ENCODE measurements at places on chromosomes 13 and 19.

DNA sequence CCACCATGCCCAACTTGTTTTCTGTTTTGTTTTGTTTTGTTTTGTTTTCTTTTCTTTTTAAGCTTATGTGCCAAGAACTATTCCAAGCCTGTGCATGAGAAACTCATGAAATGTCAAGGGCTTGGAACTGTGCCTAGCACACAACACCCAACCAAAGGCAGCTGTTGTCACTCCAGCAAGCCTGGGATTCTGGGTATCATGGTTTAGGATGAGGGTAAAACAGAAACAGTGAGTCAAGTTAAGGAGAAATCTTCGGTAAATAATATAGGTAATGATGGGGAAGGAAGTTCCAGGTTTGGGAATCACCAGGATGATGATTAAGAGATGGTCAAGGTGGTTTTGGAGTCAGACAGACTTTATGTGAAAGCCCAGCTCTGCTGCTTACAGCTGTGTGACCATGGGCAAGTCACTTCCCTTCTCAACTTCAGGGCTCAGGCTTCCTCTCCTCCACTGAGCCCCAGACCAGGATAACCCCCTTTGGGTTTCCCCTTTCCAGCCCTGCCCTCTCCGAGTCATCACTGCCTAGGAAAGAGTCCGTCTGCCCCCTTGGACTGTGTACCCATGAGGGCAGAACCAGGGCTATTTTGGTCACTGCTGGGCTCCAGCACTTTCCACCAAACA is 5.0 kb downstream of the PVR start:
- no peak for DNase-seq
- no peaks in the 10 kb centered on the region for H3K4me1 ChIP-seq
- no peak overlapping the region for H3K27ac ChIP-seq
- peaks cover 5% of the 10 kb centered on the region for H3K36me3 ChIP-seq

- H3K4me3 ChIP-seq: peak within 1 kb of the TSS; percentile 89
- H3K4me1 ChIP-seq: peaks cover 33% of the 10 kb centered on the region
- peaks cover 14% of the 10 kb centered on the region for H3K36me3 ChIP-seq
- peak; percentile 71 for DNase-seq
- H3K27ac ChIP-seq: peak within 1 kb of the TSS; percentile 83
Measured at GRCh38 chr19:35248310-35249145, at the start of gene LSR. Gene LSR (plus strand): TSS chr19:35249002. CDS start chr19:35249023, 21 bp downstream.

DNA sequence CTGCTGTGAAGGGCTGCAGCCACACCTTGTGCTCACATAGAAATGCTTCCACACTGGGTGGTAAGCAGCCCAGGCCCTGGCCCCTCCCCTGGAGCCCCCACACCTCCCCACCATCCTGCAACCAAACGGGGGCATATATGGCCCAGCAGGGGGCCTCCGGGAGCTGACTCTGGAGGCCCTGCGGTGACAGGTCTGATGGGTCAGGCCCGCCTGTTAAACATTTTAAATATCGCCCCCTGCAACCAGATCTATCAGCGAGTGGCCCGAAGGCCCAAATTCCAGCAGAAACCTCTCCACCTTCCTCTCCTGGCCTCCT is 48.0 kb upstream of the KATNAL1 start:
- no peak overlapping the region for H3K4me3 ChIP-seq
- H3K27ac ChIP-seq: peak overlapping the region; percentile 60
- peak; percentile 58 for DNase-seq
- H3K4me1 ChIP-seq: peaks cover 15% of the 10 kb centered on the region

GRCh38 chr19:30566681-30567420 is 194.7 kb downstream of the ZNF536 start:
- no peak for DNase-seq
- no peaks in the 10 kb centered on the region for H3K27me3 ChIP-seq
- no peak overlapping the region for H3K27ac ChIP-seq
- no peak overlapping the region for H3K4me3 ChIP-seq
- H3K36me3 ChIP-seq: no peaks in the 10 kb centered on the region

- no peak overlapping the region for H3K4me3 ChIP-seq
- H3K36me3 ChIP-seq: peaks cover 23% of the 10 kb centered on the region
- no peak for DNase-seq
- H3K27ac ChIP-seq: no peak overlapping the region
- peaks cover 15% of the 10 kb centered on the region for H3K4me1 ChIP-seq
- H3K27me3 ChIP-seq: no peaks in the 10 kb centered on the region
Measured at GRCh38 chr19:6263735-6264444, 15.9 kb downstream of the MLLT1 start.

GRCh38 chr13:73061473-73061872 is 2.7 kb downstream of the KLF5 start:
- no peak for DNase-seq
- peaks cover 32% of the 10 kb centered on the region for H3K27me3 ChIP-seq
- peaks cover 21% of the 10 kb centered on the region for H3K4me1 ChIP-seq
- H3K36me3 ChIP-seq: no peaks in the 10 kb centered on the region
- no peak overlapping the region for H3K4me3 ChIP-seq
- no peak overlapping the region for H3K27ac ChIP-seq

DNA sequence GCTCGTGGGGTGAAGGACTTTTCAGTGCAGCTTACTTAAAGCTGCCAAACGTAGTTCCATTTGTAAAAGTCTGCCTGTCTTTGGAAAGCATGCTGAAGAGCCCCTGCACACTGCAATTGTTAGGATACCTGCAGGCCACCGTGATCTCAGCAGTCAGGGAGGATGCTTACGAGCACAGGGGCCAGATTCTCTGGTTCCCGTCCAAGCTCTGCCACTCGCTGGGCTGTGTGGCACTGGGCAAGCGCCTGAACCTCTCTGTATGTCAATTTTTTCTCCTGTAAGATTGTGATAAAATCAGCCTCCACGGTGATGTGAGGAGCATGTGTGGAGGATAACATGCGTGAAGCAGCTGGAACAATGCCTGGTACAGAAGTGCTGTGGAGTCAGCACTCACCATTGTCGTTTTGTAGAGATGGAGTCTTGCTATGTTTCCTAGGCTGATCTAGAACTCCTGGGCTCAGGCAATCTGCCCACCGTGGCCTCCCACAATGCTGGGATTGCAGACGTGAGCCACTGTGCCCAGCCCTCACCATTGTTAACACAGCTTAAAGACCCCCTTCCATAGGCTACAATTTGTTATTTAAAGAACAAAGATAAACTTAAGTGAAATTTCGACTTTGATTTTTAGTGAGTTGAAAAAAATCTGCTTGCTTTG is 3.5 kb downstream of the ADPRHL1 start:
- no peak for DNase-seq
- H3K4me1 ChIP-seq: no peaks in the 10 kb centered on the region
- peak overlapping the region; percentile 69 for H3K27ac ChIP-seq
- peak overlapping the region; percentile 75 for H3K4me3 ChIP-seq

DNA sequence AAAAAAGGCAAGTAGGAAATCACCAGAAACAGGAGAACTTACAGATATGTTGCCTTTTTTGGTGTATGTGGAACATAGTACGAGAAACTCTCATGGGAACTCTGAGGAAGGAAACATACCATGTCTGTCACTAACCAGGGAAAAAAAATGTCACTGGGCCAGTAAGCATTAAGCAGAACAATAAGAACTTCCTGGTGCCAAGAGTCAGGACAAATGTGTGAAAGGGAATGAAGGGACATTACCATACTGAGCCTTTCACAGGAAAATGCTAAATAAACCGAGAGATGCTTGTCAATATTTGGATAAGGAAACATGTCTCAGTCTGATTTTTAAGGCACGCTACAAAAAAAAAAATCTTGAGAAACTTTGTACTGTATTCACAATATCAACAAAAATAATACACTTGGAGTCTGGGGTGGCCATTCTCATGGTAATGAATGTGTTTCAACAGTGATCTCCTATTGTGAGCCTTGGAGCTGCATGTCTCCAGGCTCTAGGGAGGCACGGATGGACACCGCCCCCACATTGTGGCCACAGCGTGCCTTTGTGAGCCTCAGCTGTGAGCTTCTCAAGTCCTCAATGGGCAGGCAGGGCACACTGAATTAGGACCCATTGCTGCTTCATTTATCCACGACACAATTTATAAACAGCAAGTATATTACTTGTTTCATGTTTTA is 113.0 kb upstream of the ARGLU1 start:
- peaks cover 2% of the 10 kb centered on the region for H3K27me3 ChIP-seq
- no peak overlapping the region for H3K27ac ChIP-seq
- no peaks in the 10 kb centered on the region for H3K36me3 ChIP-seq
- no peak for DNase-seq
- no peak overlapping the region for H3K4me3 ChIP-seq

DNA sequence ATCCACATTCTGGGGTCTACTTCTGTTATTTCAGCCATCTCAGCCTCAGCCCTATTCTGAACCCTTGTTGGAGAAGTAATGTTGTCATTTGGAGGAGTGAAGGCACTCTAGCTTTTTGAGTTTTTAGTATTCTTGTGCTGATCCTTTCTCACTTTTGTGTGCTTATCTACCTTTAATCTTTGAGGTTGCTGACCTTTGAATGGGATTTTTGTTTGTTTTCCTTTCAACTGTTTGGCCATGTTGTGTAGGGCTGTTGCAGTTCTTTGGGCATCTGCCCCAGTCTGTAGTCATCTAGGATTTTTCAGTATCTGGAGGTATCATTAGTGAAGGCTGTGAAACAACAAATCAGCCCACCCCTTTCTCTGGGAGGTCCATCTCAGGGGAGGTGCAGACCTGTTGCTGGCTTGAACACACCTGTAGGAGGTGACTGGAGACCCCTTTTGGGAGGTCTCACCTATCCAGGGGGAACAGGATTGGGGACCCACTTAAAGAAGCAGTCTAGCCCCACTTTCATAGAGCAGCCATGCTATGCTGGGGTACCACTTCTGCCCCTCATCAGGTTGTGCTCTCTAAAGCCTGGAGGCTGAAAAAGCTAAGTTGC is 1391.4 kb downstream of the UQCRFS1 start:
- peaks cover 31% of the 10 kb centered on the region for H3K36me3 ChIP-seq
- no peak for DNase-seq
- H3K27ac ChIP-seq: no peak overlapping the region
- no peaks in the 10 kb centered on the region for H3K4me1 ChIP-seq
- H3K27me3 ChIP-seq: no peaks in the 10 kb centered on the region
- H3K4me3 ChIP-seq: no peak overlapping the region

DNA sequence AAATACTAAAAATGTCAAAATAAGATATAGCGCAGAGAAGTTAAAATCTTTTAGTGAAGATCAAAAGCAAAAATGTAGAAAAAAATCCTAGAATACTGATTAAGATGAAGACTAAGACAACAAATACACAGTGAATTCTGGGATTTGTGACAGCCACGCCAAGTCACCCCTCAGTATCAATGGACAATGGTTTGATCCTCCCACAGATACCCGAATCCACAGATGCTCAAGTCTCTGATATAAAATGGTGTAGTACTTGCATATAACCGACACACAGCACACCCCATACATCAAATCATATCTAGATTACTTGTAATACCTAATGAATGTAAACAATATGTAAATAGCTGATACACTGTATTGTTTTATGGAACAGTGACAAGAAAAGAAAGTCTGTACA is 5.9 kb downstream of the MIPEP start:
- H3K27me3 ChIP-seq: no peaks in the 10 kb centered on the region
- peaks cover 23% of the 10 kb centered on the region for H3K36me3 ChIP-seq
- no peak overlapping the region for H3K27ac ChIP-seq
- no peak for DNase-seq
- no peak overlapping the region for H3K4me3 ChIP-seq

DNA sequence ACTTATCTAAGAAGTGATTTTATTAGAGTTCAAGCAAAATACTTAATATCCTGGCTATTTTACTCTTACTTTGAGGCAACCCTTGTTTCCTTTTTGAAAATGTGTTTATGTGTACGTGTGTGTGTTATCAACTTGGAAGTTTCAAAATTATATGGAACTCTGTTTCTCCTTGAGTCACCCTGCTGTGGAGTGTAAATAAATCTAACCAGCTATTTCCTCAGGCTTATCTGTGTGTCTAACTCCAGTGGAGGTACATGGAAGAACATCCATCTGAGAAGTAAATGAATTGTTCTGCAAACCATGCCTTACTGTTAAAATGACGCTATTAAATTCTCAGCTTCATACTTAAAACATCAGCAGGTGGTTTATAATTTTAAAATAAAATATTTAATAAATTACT is 583.4 kb upstream of the SLITRK5 start:
- no peaks in the 10 kb centered on the region for H3K27me3 ChIP-seq
- no peak overlapping the region for H3K4me3 ChIP-seq
- DNase-seq: no peak
- no peaks in the 10 kb centered on the region for H3K4me1 ChIP-seq
- H3K36me3 ChIP-seq: no peaks in the 10 kb centered on the region
- H3K27ac ChIP-seq: no peak overlapping the region

DNA sequence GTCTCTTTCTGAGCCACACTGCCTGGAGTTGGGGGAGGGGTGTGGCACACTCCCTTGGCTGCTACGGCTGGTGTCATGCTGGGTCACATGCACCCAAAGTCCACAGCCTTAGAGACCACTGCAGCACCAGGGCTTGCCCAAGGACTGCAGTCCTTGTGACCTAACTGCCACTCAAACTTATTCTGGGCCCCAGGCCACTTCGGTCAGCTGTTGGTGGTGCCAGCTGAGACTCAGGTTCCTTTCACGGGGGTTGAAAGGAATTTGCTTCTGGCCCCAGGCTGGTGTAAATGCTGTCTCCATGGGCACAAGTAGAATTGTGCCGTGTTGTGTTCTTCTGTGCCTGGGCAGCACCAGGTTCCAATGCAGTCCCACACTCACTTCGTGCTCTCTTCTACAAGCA is 9.5 kb upstream of the VN1R1 start:
- no peaks in the 10 kb centered on the region for H3K4me1 ChIP-seq
- DNase-seq: no peak

- peaks cover 43% of the 10 kb centered on the region for H3K27me3 ChIP-seq
- DNase-seq: no peak
- H3K36me3 ChIP-seq: no peaks in the 10 kb centered on the region
- H3K4me3 ChIP-seq: no peak overlapping the region
- H3K27ac ChIP-seq: no peak overlapping the region
- no peaks in the 10 kb centered on the region for H3K4me1 ChIP-seq
Measured at GRCh38 chr13:30974350-30974749, 41.9 kb downstream of the TEX26 start.

- peaks cover 33% of the 10 kb centered on the region for H3K4me1 ChIP-seq
- H3K4me3 ChIP-seq: no peak overlapping the region
- no peak overlapping the region for H3K27ac ChIP-seq
- H3K27me3 ChIP-seq: no peaks in the 10 kb centered on the region
Measured at GRCh38 chr19:16062789-16063188, 13.5 kb upstream of the TPM4 start.

- peaks cover 27% of the 10 kb centered on the region for H3K4me1 ChIP-seq
- DNase-seq: no peak
- no peak overlapping the region for H3K27ac ChIP-seq
- H3K4me3 ChIP-seq: no peak overlapping the region
- peaks cover 53% of the 10 kb centered on the region for H3K36me3 ChIP-seq
Measured at GRCh38 chr13:32726374-32727037, 140.3 kb downstream of the PDS5B start.
